T-helper 17 cell (primary cell): ENCODE measurements at places on chromosomes 7 and 10. TPM values are rescaled to one million over a fixed set of nuclear protein-coding genes. Genes with fewer than 3 reads are reported as not detected.

GRCh38 chr7:122556873-122557542 lies 141.9 kb downstream of the RNF133 start:
- H3K4me3 ChIP-seq: no peak overlapping the region
- H3K27me3 ChIP-seq: no peaks in the 10 kb centered on the region
- no peaks in the 10 kb centered on the region for H3K36me3 ChIP-seq
- no peak overlapping the region for H3K27ac ChIP-seq

- DNase-seq: no peak
- H3K4me3 ChIP-seq: no peak overlapping the region
- peaks cover 13% of the 10 kb centered on the region for H3K4me1 ChIP-seq
- no peaks in the 10 kb centered on the region for H3K27me3 ChIP-seq
- no peak overlapping the region for H3K27ac ChIP-seq
Observed at GRCh38 chr7:1817061-1817712, 147.1 kb downstream of the ELFN1 start.

DNA sequence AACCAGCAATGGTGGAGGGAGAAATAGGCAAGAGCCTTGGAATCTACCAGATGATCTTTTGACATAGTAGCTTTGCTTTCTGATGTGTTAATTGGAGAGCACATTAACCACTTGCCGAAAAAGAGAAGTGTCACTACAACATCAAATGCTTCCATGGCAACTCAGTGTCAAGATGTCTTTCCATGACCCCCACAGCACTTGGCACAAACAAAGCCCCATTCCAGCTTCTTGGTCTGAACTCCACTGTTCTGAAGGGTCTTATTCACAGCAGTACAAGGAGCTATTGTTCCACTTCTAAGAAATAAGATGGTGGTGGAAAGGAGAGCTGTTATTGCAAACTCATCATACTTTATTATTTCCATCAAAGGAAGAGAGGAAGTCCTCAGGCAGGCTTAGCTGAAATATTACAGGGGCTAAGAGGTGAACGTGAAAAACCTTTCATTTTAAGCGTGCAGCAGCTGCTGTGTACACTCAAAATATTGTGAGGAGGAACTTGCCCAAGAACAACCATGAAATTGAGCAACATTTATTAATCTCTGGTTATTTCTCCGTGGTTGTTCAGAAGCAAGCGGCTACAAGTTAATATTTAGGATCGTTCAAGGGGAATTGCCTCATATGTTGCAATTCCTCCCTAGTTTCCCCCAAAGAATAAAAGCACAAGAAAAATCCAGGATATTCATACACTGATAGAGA lies 354.8 kb upstream of the CELF2 start:
- DNase-seq: no peak
- no peaks in the 10 kb centered on the region for H3K4me1 ChIP-seq
- no peak overlapping the region for H3K27ac ChIP-seq
- H3K36me3 ChIP-seq: no peaks in the 10 kb centered on the region
- H3K4me3 ChIP-seq: no peak overlapping the region

Gene ADCYAP1R1
- not detected for total RNA-seq

Gene TMEM178B
- 0.90 TPM for total RNA-seq

- H3K4me3 ChIP-seq: no peak overlapping the region
- no peak overlapping the region for H3K27ac ChIP-seq
- peaks cover 4% of the 10 kb centered on the region for H3K27me3 ChIP-seq
Observed at GRCh38 chr7:95718577-95719410, 53.6 kb upstream of the DYNC1I1 start.

GRCh38 chr7:101985057-101985902 lies 167.9 kb downstream of the CUX1 start:
- no peaks in the 10 kb centered on the region for H3K27me3 ChIP-seq
- no peak overlapping the region for H3K4me3 ChIP-seq
- DNase-seq: no peak

Gene GPR141
- total RNA-seq: 0.52 TPM

- DNase-seq: no peak
- peaks cover 9% of the 10 kb centered on the region for H3K36me3 ChIP-seq
- peak overlapping the region; percentile 73 for H3K27ac ChIP-seq
- H3K27me3 ChIP-seq: peaks cover 77% of the 10 kb centered on the region
Observed at GRCh38 chr10:8037941-8038894, 16.3 kb upstream of the GATA3 start.

GRCh38 chr10:112244197-112244596 lies 39.0 kb upstream of the TECTB start:
- no peaks in the 10 kb centered on the region for H3K4me1 ChIP-seq
- H3K4me3 ChIP-seq: no peak overlapping the region
- no peak for DNase-seq
- peaks cover 18% of the 10 kb centered on the region for H3K27me3 ChIP-seq
- H3K27ac ChIP-seq: no peak overlapping the region

Gene INHBA
- 0.12 TPM for total RNA-seq

Gene NPFFR1
- total RNA-seq: not detected

DNA sequence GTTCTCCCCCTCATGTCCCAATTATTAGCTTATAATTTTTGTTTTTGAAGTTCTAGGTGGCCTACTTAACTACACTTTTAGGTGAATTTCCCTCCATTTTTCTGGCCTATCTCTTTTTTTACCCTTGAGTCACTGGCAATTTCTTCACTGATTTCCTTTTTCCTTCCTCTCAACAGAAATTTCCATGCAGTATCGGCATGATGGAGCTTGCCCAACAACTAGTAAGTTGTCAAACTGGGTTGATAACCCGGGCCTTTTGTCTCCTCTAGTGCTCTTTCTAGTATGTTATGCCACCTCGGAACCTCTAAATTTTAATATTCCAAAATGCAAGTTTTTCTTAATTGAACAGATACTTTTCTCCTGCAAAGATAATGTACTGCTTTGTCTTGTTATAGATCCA lies 147.1 kb downstream of the MLLT10 start:
- peaks cover 6% of the 10 kb centered on the region for H3K36me3 ChIP-seq
- H3K27me3 ChIP-seq: no peaks in the 10 kb centered on the region
- no peak for DNase-seq
- peaks cover 7% of the 10 kb centered on the region for H3K4me1 ChIP-seq

Gene FBH1
- 69.0 TPM for total RNA-seq

Gene HOXA6
- not detected for total RNA-seq

GRCh38 chr7:108442039-108442568 lies 14.1 kb downstream of the NRCAM start:
- no peaks in the 10 kb centered on the region for H3K4me1 ChIP-seq
- DNase-seq: no peak
- no peak overlapping the region for H3K27ac ChIP-seq
- peaks cover 24% of the 10 kb centered on the region for H3K27me3 ChIP-seq

GRCh38 chr7:137082391-137082790 lies 213.9 kb downstream of the CHRM2 start:
- H3K4me1 ChIP-seq: no peaks in the 10 kb centered on the region
- no peak overlapping the region for H3K4me3 ChIP-seq
- no peaks in the 10 kb centered on the region for H3K27me3 ChIP-seq

Gene ZNF775
- 1.4 TPM for total RNA-seq

DNA sequence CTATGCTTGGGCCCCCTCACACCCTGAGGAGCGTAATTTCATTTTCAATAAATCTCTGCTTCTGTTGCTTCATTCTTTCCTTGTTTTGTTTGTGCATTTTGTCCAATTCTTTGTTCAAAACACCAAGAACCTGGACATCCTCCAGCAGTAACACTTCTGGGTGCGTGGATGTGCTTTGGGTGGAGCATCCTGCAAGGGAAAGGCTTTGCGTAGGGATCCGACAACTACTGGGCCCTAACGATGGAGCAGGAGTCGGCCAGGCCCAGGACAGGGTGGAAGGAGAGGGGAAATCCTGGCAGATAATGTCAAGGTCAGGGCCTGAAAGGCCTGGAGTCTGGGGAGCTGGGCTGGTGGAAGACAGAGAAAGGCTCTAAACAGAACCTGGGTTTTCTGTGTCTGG lies 231.8 kb downstream of the ADAM12 start:
- H3K27ac ChIP-seq: no peak overlapping the region
- H3K27me3 ChIP-seq: no peaks in the 10 kb centered on the region
- DNase-seq: no peak
- H3K4me1 ChIP-seq: no peaks in the 10 kb centered on the region
- no peak overlapping the region for H3K4me3 ChIP-seq

DNA sequence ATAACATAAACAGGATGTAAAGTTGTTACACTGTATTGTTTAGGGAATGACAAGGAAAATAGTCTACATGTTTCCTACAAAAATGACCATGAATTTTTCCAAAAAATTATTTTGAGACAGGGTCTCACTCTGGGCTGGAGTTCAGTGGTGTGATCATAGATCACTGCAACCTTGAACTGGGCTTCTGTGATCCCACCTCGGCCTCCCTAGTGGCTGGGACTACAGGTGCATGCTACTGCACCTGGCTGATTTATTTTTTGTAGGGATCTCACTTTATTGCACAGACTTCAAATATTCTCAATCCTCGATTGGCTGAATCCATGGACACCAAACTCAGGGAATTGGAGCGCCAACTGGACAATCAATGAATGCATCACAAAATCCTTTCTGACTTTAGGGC lies 6.6 kb downstream of the CHCHD2 start:
- no peak overlapping the region for H3K4me3 ChIP-seq
- peaks cover 2% of the 10 kb centered on the region for H3K36me3 ChIP-seq
- DNase-seq: no peak
- H3K27ac ChIP-seq: no peak overlapping the region
- peaks cover 2% of the 10 kb centered on the region for H3K4me1 ChIP-seq

GRCh38 chr10:47421057-47421952 lies 37.2 kb upstream of the ZNF488 start:
- H3K27ac ChIP-seq: no peak overlapping the region
- DNase-seq: no peak
- H3K4me3 ChIP-seq: no peak overlapping the region
- no peaks in the 10 kb centered on the region for H3K4me1 ChIP-seq
- H3K36me3 ChIP-seq: no peaks in the 10 kb centered on the region
- H3K27me3 ChIP-seq: no peaks in the 10 kb centered on the region

DNA sequence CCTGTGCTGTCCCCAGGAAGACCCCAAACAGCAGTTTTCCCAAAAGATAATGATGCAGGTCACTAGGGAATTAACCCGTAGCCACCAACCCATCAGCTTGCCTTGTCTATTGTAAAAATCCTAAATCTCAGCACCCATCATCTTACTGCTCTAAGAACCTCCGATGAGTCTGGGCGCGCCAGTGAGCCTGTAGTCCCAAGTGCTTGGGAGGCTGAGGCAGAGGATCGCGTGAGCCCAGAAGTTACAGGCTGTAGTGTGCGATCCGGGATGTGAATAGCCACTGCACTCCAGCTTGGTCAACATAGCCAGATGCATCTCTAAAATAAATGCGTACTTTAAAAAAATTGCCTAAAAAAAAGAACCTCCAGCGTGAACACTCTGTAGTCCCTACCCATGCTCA lies 951 bp downstream of the AS3MT start:
- peaks cover 10% of the 10 kb centered on the region for H3K4me1 ChIP-seq
- DNase-seq: no peak
- no peak overlapping the region for H3K4me3 ChIP-seq
- H3K27me3 ChIP-seq: peaks cover 19% of the 10 kb centered on the region
- peaks cover 3% of the 10 kb centered on the region for H3K36me3 ChIP-seq
- peak overlapping the region; percentile 67 for H3K27ac ChIP-seq

Gene RBP3
- total RNA-seq: not detected

DNA sequence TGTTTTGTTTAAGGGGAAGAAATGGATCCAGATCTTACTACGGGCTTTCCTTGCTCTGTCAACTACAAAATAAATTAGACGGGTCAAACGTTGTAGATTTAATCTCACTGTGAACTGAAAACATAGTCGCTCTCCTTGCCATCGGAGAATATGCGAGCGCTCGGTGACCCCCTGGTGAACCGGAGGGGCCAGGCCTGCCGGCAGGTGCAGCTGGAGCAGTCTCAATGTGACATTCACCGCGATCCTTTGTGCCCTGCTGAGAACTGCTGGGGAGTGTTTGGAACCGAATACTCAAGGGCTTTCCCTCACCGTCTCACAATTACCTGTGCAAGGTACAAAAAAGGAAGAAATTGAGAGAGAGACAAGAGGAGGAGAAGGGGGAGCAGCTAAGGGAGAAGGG lies 174.1 kb upstream of the GPR26 start:
- H3K36me3 ChIP-seq: no peaks in the 10 kb centered on the region
- H3K4me3 ChIP-seq: no peak overlapping the region
- no peaks in the 10 kb centered on the region for H3K4me1 ChIP-seq
- H3K27ac ChIP-seq: no peak overlapping the region
- no peak for DNase-seq
- H3K27me3 ChIP-seq: peaks cover 26% of the 10 kb centered on the region

GRCh38 chr10:123994417-123995081 lies 98.8 kb downstream of the CHST15 start:
- H3K4me3 ChIP-seq: peak overlapping the region; percentile 81
- peaks cover 76% of the 10 kb centered on the region for H3K27me3 ChIP-seq
- H3K36me3 ChIP-seq: peaks cover 9% of the 10 kb centered on the region

Gene FKBP6
- not detected for total RNA-seq

Gene OPTN
- total RNA-seq: 158 TPM

DNA sequence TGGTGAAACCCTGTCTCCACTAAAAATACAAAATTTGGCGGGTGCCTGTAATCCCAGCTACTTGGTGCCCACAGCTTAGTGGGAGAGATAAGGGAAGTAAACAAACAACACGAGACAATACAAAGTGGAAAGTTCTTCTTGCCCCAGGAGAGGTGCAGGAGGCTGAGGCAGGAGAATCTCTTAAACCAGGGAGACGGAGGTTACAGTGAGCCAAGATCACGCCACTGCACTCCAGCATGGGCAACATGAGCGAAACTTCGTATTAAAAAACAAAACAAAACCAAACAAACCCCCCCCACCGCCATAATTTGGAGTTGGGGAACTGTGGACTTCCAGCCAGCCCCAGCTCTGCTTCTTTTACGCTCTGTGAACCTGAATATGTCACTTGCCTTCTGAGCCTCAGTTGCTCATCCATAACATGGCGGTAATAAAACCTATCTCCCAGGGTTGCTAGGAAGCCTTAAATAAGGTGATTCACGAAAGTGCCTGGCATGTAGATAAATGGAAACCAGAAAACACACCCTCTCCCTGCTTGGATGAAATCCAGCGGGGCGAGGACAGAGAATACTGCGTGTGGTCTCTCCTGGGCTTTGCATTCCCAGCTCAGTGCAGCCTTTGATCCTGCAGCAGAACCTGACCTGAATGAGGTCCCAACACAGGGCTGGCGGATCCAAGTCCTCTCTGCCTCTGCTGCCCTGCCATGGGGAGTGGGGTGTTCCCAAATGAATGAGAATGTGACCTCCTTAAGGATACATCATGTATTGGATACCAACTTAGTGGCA lies 10.2 kb downstream of the MLXIPL start:
- H3K27me3 ChIP-seq: peaks cover 60% of the 10 kb centered on the region
- no peak overlapping the region for H3K27ac ChIP-seq
- H3K4me3 ChIP-seq: peak overlapping the region; percentile 36
- no peak for DNase-seq
- H3K36me3 ChIP-seq: no peaks in the 10 kb centered on the region

- H3K4me1 ChIP-seq: peaks cover 6% of the 10 kb centered on the region
- peaks cover 12% of the 10 kb centered on the region for H3K27me3 ChIP-seq
Observed at GRCh38 chr10:28429573-28430216, 103.2 kb upstream of the WAC start.
